ENCODE measurements at places on chromosomes 3 and 15. TPM values are rescaled to one million over a fixed set of nuclear protein-coding genes. Genes with fewer than 3 reads are reported as not detected.

Gene RBP2
- not detected for total RNA-seq

DNA sequence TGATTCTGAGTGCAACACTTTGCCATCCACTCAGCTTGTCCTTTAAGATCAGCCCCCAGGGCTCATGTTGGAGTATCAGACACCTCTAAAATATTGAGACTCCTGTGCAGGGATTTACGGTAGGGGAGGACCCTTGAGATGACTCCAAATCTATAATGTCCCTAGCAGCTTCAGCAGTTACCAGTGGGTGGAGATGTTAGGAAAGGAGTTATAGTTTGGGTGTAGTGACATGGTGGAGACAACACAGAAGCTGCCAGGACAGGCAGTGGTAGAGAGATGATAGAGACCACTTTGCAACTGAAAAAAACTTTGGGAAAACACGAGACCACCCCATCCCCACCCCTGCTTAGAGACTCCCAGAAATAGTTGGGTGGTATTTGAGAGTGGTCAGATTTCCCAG lies 43.3 kb upstream of the GSK3B start:
- DNase-seq: no peak

DNA sequence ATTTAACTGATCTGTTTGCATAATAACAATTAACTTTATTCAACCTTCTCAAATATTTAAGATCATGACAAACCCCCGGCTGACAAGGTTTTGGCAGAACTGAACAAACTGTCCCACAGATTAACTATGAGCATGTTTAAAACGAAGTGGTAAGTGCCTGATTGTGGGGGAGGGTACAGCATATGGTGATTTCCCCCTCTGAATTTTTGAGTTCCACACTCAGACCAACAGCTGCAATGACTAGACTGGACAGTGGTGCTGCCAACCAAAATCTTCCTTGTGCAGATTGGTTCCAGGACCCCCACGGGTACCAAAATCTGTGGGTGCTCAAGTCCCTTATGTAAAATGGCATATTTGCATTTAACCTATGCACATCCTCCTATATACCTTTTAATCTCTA lies 449.5 kb downstream of the SHQ1 start:
- DNase-seq: no peak

- DNase-seq: no peak
These were observed 7.4 kb downstream of the MESD start for GRCh38 chr15:80982205-80982604.

- no peak for DNase-seq
These were observed 218.7 kb downstream of the ISL2 start for GRCh38 chr15:76555247-76555646.

- DNase-seq: no peak
These were observed 16.0 kb downstream of the EIF1B start for GRCh38 chr3:40325465-40325864.

DNA sequence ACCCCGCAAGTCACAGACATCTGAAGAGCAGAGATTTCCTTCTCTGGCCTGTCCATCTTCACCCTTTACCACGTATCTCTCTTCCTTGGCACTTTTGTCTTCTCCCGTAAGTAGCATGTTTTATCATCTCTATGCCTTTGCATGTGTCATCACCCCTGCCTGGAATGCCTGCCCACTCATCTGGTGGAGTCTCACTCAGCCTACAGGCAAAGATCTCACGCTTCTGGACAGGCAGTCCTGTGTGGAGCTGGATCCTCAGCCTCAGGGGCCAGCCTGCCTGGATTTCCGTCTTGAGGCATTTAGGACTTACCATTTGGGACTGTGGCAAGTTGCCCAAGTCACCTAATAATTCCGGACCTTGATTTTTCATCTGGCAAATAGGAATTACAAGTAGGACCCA lies 114.3 kb upstream of the CACNA2D3 start:
- no peak for DNase-seq

DNA sequence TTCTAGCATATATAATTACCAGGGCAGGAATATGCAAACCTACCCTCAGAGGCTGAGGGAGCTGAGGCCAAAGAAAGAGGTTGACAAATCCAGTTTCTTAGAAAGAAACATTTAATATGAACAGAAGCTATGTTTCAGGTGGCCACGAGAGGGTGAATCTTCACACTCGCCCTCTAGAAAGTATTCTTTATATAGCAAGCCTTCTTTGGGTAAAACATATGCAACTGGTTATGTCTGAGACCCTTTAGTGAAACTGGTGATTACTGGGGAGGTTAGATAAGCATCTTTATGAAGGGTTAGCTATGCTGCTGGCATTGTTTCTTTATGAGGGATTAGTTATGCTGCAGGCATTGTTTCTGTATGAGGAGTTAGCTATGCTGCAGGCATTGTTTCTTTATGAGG lies 50.7 kb upstream of the GOLGA6L2 start:
- DNase-seq: no peak

DNA sequence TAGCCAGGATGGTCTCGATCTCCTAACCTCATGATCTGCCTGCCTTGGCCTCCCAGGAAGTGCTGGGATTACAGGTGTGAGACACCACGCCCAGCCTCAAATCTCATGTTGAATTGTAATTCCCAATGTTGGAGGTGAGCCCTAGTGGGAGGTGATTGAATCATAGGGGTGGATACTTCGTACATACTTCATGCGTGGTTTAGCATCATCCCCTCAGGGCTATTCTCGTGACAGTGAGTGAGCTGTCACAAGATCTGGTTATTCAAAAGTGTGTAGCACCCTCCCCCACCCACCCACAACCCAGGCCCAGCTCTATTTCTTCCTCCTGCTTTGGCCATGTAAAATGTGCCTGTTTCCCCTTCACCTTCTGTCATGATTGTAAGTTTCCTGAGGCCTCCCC lies 236.9 kb upstream of the IL12A start:
- no peak for DNase-seq

GRCh38 chr15:72562386-72562785 lies 88.3 kb downstream of the ARIH1 start:
- DNase-seq: no peak

DNA sequence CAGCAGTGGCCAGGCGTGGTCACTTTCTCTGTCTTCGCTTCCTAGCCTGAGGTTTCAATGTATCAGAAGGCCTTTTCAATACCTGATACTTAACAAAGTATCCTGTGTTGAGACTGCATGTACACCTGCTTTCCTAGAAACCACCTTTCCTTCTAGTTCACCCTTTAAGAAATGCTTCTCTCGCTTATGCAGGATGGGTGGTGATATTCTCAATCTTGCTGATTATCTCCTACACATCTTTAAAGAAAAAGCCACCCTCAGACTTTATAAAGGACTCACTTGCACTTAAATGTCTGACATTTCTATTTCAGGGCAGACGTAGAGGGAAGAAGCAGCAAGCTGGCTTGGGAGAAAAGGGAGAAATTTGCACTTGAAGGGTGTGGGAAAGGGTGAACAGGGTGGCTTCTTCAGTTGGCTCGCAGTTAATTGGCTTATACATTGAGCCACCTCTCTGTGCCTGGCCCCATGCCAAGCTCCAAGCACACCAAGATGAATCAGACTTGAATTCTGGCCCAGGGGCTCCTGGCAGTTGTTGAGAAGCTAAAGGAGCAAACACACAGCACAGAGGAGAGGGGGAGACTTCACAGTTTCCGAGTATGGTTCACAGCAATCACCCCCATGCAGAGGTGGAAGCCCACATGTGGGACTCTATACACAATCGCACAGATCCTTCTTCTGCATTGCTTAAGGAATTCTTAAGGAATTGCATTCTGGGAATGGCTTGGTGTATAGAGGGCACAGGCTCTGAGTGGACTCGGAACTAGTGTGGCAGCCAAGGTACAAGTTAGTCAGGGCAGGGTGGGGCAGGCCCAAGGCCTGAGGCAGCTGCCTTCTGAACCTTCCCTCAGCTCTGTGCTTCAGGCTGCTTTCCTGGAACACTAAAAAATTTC lies 1.3 kb downstream of the ARL6IP5 start:
- peak; percentile 11 for DNase-seq

DNA sequence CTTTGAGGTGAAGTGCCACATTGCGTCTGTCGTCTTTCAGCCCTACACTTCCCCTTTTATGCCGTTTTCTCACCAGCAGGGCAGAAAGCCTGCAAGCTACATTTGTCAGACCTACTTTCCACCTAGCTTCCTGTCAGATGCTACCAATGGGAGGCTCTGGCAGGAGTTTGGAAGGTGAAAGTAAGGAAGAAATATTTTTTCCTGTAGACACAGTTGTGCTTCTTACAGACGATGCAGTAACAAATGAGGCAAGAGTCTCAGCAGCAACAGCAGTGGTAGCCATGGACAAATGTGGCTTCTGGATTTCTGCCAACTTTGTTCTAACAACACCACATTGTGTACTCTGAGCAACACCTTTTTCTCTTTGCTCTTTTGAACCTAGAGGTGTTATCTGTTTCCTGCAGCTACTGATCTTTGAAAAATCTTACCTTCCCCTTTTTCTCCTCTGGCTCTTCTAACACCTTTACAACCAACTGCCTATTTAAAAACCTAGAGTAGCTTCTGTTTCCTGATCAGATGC lies 70.6 kb upstream of the STT3B start:
- DNase-seq: no peak

DNA sequence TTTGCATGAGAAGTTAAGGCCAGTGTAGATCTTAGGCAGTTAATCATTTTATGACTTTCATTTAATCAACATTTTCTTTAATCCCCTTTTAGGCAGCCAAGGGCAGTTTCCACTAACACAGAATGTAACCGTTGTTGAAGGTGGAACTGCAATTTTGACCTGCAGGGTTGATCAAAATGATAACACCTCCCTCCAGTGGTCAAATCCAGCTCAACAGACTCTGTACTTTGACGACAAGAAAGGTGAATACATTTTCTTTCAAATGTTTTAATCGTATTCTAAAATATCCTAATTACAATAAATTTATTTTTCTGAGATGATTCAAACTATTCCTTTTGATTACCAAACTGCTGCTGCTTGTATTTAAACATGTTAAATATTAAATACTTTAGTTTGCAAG lies 843.2 kb downstream of the CADM2 start:
- DNase-seq: no peak

DNA sequence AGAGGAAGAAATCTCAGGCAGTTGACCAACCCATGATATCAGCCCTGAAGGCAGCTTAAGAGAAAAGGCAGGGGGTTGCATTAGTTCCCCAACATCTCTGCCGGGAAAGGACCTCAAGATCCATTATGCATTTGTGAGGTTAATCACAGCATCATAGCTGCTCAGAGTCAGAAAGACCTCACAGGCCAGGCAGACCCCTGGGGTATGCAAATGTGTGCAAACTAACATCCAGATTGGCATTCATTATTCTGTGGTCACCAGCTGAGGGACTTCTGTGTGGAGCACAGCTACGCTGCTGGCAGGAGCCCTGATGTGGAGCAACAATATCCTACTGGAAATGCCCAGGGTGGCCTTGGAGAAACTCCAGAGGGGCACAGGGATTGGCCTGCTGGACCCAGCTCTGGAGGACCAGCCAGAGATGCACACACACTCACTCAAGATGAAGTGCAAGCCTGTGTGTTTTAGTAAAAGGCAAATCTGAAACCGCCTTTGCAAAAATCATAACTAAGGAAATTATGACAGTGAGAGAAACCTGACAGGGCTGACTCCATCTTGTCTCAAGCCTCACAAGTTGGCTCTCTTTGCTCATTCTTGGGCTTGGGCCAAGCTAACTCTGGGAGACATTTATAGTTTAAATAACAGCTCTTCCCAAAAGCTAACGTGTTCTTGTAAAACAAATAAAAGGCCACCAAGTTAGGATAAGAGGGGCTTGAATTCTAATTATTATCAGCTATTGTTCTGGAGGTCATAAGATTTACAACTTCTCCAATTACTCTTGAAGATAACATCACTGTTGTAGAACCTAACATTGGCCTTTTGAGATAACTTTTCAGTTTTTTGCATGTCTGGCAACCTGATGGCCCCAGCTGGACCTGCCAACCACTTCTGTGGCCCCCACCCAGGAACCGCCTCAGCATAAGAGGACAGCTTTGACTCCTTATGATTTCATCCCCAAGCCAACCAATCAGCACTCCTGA lies 257.1 kb downstream of the UACA start:
- DNase-seq: no peak

DNA sequence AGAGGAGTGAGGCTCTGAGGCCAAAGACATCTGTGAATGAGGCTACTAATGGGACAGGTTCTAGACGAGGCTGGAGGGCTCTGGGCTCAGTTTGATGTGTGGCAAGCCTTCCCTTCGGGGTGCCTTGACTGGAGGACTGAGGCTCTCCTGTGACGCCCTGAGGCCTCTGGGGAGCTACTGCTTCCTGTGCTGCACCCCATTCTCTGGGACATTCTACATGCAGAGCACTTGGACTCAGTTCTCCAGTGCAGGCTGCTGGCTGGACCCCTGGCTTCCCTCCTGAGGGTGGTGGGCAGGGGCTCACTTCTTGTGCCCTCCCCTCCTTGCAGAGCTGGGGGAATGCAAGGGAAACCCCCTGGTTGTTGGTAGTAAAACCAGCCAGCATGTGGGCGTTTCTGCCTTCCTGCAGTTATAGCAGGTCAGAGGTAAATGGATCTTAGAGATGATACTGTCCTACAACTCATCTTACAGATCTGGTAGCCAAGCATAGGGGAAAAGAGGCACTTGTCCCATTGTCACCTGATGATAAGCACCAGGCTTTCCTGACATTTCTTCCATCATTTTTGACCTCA lies 133.3 kb downstream of the CHDH start:
- DNase-seq: no peak
